ENCODE measurements at places on chromosomes 1 and 21.

DNA sequence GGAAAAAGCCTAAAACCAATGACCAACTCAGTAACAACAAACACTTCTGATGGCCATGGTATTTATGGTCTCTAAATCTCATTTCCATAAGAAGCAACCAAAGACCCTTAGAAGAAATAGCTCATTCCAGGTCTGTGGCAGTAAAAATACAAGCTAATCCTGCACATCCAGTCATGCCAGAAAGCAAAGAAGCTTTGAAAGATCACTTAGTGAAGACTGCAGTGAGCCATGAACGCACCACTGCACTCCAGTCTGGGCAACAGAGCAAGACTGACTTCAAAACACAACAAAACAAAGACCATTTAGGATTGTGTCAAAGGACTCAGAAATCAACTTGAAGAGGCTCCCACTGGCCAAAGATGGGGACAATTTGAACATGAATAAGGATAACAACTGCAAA lies 18.4 kb upstream of the ELK4 start:
- DNase-seq: no peak

GRCh38 chr1:149846593-149847466 lies 52.5 kb upstream of the BOLA1 start:
- no peak for DNase-seq

GRCh38 chr1:57986432-57986831 lies 560.1 kb downstream of the OMA1 start:
- no peak for DNase-seq

DNA sequence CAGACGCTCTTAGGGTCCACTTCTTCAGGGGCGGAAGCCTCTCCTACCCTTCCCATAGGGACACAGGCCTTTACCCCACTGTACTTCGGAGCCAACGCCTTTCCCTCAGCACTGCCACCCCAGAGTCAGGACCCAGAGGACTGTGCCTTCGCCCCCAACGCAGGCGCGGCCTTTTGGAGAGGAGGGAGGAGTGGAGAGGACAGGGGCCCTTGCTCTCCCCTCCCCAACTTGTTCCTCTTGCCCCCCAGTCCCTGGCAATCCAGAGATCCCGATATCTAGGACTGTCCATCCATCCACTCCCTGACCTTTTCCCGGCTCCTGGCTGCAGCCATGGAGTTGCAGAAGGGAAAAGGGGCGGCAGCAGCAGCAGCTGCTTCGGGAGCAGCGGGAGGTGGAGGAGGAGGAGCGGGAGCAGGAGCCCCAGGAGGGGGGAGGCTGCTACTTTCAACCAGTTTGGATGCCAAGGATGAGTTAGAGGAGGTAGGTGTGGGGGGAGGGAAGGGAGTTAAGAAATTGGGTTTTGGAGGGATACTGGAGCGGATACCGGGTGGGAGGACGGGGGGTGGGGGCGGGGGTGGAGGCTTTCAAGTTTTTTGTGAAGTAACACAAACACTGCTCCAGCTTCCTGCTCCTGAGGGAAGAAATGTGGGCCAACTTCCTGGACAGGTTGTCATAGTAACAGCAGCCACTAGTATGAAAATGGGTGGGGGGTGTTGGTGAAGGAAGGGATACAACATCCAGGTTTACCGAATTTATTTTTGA lies 636 bp downstream of the INTS3 start:
- DNase-seq: no peak

DNA sequence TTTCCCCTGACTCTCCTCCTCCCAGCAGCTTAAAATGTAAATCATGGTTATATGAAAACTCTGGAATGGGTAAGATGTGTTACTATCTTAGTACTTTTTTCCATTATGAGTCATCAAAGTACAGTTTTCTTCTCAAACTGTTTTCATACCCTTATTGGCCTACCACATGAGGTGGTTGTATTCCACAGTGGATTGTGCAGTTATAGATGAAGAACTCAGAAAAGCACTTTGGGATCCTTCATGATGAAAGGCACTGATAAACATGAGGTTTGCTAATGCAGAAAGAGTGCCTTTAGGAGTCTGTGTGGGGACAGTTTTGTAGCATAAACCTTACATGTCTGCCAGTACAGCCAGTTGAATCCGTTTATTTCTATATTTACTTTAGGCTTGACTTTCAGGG lies 32.0 kb upstream of the MYOCOS start:
- DNase-seq: no peak

DNA sequence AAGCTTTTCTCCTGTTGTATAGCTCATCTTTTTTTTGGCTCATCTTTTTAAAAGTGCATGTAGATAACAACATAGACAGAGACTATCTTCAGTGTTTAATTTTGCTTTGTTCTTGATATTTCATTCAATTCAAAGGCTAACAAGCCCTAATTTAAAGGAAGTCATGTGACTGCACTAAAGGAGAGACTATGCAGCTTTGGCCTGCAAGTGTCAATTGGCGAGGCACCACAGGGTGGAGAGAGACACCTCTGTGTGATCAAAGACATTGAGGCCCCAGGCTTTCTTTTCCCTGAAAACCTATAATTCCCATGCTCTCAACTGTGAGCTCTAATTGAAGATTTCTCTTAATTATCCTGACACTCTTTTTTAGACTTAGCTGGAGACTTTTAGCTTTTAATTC lies 53.6 kb downstream of the CHODL start:
- no peak for DNase-seq

DNA sequence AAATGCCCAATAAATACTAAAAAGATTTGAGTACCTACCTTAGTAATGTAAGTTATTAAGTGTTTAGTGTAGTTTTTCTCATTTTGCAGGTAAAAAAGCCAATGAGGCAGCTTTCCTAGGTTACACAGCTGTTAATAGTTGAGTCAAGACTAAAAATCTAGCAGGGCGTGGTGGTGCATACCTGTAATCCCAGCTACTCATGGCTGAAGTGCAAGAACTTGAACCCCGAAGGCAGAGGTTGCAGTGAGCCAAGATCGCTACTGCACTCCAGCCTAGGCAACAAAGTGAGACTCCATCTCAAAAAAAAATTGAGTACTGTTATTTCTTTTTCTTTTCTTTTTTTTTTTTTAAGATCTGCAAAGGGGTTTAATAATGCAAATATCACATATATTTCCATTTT lies 7.7 kb downstream of the YBX1 start:
- DNase-seq: no peak

DNA sequence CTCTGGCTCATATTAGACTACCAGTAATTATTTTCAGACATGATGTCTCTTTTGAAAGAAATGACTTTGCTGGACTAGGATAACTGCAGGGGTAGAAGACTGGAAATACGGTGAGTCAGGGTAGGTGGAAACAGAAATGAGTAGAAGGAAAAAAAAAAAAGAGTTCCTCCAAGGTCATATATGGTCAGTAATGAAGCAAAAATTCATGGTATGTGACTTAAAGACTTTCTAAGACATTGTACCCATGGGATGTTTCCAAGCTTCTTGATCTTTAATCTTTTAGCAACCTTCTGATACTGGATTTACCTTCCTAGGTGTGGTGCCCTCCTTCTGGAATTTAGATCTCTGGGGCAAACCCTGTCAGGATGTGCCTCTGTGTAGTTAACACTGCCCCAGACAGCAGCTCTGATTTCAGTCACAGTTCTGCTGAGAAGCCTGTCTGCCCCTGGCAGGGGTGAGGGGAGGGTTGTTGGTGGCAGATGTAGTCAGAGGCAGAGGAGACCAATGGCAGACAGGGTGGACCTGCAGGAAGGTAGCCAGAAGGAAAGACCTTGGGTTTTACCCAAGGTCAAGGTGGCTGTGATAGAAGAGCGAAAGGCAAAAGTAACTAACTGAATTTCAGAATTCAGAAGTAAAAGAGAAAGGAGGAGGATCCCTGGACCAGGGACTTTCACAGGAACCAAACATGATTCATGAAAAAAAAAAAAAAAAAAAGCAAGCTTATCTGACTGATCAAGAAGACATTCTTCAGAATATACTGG lies 44.1 kb upstream of the BCL10 start:
- no peak for DNase-seq

- no peak for DNase-seq
These were observed 7.5 kb upstream of the RNF223 start for GRCh38 chr1:1081311-1082238.

DNA sequence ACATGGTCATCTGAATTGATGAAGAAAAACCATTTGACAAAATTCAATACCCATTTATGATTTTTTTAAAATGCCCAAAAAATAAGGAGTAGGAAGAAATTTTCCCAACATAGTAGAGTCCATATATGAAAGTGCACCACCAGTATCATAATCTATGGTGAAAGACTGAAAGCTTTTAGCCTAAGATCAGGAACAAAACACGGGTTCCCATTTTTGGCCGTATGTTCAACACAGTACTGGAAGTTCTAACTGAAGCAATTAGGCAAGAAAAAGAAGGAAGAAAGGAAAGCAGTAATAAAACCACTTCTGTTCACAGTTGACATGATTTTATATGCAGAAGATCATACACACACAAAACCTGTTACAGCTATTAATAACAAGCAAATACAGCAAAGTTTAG lies 227.8 kb upstream of the RAB4A start:
- DNase-seq: no peak

DNA sequence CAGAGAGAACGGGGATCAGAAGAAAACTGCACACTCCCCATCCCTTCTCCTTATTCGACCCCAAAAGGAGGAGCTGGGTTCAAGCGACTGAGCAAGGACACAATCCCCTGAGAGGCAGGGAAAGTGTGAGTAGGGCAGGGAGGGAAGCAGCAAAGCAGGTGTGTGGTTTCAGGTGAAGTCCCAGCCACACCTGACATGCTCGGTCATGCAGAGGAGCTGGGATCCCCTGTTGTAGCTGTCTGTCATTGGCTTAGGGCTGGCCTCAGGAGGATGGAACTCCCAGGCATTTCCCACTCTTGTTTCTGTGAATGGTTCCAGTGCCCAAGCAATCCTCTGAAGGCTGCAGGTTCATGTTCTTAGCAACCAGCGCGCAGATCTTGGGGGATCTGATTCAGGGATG lies 150.7 kb downstream of the DSCAM start:
- no peak for DNase-seq

DNA sequence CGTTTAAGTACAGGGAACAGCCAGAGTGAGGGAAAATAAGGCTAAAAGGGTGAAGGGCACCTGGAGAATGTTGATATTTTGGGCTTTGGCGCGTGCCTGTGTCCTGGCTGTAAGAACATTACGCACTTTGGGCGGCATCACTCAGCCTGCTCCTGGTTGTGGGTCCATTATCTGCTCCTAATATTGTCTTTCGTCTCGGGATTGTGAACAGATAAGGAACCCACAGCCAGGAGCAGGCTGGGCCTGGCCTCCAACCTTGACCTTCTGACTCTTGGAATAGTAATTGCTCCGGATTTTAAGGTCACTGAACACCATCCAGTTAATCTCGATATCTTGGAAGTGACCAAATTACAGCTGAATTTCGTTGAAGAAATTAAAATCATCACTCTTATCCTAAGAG lies 61.9 kb downstream of the TCP10L start:
- no peak for DNase-seq

- DNase-seq: no peak
These were observed 66.6 kb upstream of the CACHD1 start for GRCh38 chr1:64403331-64403730.

DNA sequence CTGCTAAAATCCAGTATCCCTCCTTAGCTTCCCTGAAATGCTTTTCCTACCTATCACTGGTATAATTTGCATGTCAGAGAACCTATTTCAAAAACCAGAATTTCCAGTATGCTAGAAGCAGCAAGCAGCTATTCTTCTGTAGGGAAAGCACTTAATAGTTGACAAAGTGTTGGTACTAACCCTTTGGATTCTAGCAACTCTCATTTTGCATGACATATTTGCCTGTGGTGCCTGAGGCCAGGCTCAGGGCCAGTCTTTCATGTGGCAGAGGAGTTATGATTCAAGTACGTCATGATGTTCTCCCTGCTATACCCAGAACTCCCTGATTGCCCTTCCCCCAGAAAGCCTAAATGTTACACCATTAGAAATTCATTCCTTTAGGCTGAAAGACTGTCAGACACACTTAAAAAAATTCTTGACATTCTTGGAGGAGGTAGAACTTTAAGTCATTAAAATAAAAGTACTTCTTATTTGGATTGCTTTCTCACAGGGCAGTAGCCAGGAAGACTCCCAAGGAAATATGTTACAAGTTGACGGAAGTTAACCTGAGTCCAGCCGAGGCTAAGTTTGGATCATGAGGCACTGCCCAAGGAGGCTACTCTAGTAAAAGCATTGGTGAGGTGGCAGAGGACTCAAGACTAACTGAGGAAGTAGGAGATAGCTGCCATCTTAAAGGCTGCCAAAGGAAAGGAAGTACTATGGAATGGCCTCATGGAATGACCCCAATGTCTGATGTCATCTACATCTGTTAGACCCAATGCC lies 298.4 kb upstream of the SPAG17 start:
- no peak for DNase-seq
